CD4-positive, alpha-beta T cell treated with Interleukin-4 for 1 hour (primary cell): ENCODE measurements at places on chromosomes 1 and 21.

- DNase-seq, result no peak
Measured at GRCh38 chr21:45811136-45811535, 167.6 kb downstream of the PCBP3 start.

- no peak for DNase-seq
Measured at GRCh38 chr21:28266061-28266460, 726.6 kb downstream of the LTN1 start.

DNA sequence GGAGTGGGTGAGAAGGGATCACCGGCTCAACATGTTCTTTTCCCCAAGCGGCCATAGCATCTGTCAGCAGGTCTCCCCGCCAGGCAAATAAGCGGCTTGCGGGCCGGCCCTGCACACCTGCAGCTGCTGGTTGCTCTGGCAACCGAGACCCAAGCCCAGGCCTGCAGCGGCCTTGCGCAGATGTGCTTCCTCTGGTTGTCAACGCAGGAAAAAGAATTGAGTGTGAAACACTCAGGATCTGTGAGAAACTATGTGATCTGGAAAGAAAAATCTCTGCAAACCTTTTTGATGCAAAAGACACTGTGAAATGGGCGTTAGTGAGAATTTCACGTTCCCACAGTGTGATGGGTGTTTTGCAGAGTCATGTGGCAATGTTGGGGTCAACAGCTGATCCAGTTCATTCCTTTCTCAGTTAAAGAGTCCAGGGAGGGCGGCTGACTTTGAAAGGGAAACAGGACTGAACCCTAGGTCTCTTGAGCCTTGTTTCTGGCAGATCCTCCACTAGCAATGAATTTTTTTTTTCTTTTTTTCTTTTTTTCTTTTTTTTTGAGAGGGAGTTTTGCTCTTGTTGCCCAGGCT, 28.4 kb downstream of the TOMM20 start:
- no peak for DNase-seq

GRCh38 chr1:20365421-20366055, 74.9 kb downstream of the VWA5B1 start:
- DNase-seq, result no peak

DNA sequence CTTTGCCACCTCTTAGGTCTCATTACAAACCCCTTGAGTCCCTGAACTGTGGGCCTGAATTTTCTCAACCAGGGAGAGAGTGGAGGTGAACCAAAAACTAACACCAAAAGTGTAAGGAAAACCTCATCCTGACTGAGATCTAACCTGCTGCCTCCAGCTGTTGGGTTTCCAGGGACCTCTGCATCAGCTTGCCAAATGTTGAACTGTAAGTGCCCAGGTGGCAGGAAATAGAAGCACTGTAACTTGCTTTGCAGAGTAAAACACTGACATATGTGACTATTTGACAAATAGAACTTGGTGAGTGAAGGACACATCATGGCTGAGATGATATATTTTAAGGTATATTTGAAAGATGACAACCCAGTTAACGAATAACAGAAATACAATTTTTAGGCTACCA, 48.4 kb upstream of the NR5A2 start:
- no peak for DNase-seq

GRCh38 chr1:16208270-16208987, 4.0 kb downstream of the ARHGEF19 start:
- DNase-seq, result no peak

DNA sequence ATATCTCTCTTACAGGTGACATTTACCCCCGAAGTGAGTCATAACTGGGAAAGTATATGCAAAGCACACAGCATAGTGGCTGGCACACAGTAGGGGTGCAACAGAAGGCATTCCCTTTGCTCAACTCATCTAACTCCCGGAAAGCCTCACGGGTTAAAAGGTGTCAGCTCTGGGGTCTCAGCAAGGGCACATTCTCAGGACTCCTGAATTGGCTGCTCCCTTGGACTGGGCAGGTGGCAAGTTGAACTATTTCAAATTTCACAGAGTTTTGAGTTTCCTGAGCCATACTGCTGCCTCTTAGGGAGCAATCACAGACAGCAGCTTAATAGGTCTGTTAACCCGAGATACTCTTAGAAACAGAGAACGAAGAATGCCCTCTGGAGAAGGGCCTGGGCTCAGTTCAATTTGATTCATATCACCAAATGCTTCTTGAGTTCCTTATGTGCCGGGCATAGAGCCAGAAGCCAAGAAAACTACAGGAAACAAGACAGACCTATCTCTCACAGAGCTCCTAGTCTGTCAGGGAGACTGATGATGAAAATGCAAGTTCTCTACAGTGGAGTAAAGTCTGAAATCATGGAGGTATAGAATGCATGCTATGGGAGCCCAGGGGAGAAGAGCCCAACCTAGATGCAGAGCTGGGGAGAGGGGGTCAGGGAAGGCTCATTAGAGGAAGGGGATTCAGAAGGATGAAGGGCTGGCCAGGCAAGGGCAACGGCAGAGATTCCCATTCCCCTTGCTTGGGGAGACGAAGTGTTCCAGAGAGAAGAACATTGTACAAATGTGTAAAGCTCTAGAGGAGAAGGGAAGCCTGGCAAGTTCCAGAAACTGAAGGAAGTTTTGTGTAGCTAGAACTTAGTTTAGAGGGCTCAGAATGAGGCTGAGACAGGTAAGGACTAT, 143.9 kb upstream of the HMGB4 start:
- no peak for DNase-seq

- no peak for DNase-seq
Measured at GRCh38 chr1:210262897-210263272, 30.3 kb downstream of the SERTAD4 start.

DNA sequence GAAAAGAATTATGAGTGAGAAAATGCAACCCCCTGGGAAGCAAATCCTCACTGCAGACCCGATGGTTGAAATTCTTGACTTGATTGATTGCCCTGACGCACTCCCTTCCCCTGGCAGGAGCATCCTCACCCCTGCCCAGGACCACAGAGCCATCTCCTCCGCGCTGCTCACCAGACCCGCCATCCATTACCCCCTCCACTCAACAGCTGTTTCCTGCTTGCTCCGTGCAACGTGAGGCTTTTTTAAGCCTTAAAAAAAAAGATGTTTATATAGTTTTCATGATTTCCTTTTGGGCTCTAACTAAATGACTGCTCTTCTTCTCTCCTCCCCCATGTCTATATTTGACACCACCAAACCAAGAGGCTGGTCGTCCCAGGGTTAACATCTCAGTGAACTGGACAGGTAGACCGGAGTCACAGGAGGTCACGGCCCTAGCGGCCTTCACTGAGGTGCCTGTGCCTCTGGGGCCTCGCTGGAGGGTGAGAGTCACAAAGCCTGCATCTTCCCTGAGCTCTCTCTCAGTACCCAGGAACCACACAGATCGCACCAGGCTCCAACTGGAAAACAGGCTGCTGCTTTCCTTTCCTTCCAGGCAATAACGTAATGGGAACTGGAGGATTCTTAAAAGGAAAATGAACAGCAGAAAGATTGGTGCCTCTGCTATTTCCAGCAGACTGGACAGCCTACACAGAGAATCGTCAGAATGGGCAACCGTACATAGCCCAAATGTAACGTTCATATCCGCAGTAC, 49.8 kb downstream of the ZBTB18 start:
- DNase-seq, result no peak

- DNase-seq, result no peak
Measured at GRCh38 chr1:67013573-67013972, 40.4 kb downstream of the SLC35D1 start.

- DNase-seq, result no peak
Measured at GRCh38 chr1:65764052-65764451, 28.6 kb upstream of the PDE4B start.

- no peak for DNase-seq
Measured at GRCh38 chr1:187691439-187691838, 862.7 kb downstream of the PLA2G4A start.

DNA sequence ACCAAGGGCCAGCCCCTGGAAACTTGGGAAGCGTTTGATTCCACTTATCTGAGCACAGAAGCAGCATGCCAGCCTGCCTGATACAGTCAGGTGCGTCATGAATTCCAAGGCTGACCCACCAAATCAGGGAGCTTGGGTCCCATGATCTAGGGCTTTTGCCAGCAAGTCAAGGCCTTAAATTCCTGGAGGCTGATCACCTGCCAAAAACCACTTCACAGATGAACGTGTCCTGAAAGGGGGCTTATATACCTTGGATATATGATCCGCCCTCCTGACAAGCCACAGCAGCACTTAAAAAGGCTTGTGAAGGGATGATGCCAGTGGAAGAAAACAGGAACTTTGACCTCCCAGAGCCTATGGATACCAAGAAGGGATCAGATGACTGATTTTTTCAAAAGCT, 24.0 kb upstream of the CLIC6 start:
- no peak for DNase-seq

DNA sequence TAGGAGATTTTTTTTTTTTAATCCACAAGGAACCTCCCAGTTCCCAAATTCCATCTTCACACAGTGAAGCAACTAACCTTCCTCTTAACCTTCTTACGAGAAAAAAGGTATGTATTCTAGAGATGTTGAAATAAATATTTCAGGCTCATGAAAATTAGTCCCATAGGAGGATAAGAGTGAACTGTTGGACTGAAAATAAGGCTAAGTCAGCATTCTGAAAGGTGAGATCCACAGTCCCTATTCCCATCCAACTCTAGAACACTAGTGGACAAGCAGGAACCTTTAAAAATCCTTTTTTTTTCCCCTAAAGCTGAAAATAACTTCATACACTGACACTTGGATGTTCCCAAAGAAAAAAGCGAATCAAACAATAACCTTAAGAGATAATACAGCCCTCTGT, 44.4 kb downstream of the FAF1 start:
- no peak for DNase-seq

GRCh38 chr1:106907795-106908194, 148.7 kb upstream of the PRMT6 start:
- DNase-seq, result no peak

DNA sequence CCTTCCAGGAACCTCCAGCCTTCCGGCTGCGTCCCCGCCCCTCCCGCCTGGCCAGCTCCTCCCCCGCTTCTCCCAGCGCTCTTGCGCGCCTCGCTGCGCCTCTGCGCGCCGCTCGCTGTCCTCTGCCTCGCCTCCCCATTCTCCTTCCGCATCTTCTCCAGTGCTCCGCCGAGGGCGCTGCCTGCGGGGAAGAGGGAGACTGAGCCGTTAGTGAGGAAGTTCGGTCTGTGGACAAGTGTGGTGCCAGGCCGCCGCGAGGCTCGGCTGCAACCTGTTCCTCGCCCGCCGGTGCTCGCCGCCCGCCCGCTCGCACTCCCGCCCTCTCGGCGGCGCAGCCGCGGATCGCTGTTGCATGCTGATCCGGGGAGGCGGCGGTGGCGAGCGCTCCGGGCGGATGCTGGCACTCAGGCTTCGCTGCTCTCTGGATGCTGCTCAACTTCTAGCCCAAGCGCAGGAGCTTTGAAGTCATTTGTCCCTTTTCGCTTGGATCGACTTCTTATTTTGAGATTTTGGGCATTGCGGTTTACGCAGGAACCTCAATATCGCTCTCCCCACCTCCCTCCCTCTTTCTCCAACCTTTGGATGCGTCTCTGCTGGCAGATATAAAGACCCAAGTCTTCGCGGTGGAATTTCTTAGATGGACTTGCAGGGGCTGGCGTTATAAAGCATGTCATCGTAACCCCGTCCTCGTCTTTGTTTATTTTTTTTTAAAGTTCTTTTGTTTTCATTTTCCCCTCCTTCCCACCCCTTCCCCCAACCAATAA, 614 bp upstream of the CACNA1E start:
- DNase-seq, result no peak

GRCh38 chr1:244231193-244231571, 180.1 kb downstream of the ZBTB18 start:
- DNase-seq, result no peak

DNA sequence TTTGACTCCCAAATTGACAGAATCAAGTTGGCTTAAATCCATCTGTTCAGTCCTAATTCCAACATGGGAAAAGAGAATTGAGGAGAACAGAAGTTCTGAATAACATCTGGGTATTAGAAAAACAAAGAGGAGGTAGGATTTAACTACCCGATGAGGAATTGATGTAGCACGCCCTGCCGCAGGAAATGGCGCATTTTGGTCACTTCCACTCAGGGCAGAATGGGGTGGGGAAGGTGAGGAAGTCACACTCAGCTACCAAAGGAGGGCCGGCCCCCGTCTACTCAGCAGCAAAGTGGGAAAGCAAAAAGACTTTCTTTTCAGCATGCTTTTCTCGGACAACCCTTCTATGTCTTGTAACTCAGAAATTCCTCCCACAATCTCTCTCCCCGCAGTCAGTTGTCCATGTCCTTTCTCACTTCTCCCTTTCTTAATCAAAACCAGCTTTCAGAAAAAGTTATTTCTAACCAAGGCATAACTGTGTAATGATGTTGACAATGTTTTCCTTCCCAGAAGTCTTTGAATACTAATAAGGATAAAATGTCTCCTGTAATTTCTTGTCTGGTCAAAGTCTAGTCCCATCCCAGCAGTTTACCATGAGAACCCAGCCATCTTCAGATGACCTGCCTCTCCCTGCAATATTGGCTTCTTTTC, 60.5 kb upstream of the SIPA1L2 start:
- no peak for DNase-seq

DNA sequence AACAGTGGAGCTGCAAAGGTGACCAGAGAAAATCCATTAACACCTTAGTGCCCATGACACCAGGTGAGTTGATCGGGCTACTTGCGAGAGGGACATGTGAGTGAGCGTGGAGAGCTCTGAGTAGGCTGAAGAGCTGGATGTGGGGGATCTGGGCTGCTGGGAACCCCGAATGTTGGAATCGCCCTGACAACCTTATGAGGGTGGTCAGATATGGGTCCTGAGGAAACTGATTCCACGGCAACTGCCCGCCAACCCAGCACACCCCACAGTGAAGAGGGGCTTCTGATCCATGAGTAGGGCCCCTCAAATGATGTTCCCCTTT, 705 bp upstream of the QSOX1 start:
- no peak for DNase-seq

DNA sequence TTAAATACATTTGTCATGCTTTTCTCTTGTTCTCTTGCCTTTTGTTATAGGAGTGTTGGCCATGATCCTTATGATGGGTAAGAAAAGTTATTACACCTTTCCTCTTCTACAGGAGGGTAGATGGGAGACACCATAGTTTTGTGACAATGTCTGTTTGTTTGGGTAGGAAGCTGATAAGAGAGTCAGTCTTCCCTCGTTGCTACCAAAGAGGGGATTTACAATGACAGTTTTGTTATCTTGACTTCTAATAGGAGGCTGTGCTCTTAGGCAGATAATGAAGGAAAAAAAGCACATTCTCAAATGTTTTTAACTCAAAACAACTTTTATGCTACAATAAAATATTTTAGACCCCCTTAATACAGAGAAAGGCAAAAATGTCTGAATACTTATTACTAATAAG, 48.0 kb upstream of the WLS start:
- no peak for DNase-seq

DNA sequence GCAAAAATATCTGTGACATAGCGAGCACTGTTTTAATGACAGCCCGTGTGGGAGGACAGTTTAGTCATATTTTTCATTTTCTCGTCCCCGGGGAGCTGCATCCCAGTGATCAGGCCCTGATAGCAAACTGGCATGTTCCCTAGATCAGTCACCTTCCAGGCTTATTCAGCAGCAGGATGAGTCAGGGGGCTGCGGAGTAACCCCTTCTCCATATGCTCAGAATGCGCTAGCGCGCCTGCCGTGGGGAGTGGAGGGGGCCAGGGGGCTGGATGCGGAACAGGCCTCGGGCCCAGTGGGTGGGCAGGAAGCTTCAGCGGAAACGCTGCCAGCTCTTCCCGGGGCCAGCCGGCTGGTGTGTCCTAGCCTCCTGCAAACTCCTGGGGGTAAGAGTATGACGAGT, 94.0 kb downstream of the KCND3 start:
- no peak for DNase-seq
